Skin of body (tissue), 3 donors: ENCODE measurements at places on chromosomes 2 and 18. TPM values are rescaled to one million over a fixed set of nuclear protein-coding genes. Genes with fewer than 3 reads are reported as not detected.

IL36B gene
- total RNA-seq, result 0.20 TPM

IMPA2 gene
- total RNA-seq, result 61.0 TPM

CFAP221 gene
- total RNA-seq, result 0.20 TPM

POTEJ gene
- total RNA-seq, result 0.10 TPM

TUBA4B gene
- not detected for total RNA-seq

ASNSD1 gene
- 41.9 TPM for total RNA-seq

DNA sequence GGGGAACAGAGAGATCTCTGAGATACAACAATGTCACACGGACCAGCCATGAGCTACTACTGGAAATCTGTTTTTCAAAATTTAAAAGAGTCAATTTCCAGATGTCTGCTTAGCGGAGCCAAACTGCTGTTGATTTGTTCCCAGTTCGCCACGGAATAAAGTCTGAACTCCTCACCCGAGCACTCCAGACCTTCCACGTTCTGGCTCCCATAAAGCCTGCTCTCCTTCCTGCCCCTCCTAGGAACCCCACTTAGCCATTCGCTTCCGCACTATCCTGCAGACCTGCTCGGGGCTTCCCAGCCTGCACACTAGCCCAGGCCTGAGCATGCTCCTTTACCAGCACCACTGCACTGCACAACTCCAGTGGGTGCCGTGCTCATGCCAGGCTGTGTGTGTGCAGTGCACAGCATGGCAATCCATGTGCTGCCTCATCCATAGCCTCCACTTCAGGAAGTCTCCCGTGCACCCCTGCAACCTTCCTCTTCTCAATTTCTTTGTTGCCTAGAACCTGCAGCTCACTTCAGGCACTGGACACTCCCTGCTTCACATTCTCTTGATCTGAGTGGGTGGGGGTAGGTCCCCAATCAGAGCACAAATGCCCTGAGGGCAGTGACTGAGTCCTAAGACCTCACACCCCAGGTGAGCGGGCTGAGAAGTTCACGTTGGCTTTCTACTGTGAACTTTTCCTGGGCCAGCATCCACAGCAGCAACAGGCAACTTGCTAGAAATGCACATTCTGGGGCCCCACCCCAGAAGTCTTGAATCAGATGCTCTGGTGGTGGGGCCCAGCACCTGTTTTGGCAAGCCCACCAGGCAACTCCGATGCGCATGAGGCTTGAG lies 53.7 kb downstream of the ZBTB7C start:
- peak; percentile 36 for DNase-seq

DNA sequence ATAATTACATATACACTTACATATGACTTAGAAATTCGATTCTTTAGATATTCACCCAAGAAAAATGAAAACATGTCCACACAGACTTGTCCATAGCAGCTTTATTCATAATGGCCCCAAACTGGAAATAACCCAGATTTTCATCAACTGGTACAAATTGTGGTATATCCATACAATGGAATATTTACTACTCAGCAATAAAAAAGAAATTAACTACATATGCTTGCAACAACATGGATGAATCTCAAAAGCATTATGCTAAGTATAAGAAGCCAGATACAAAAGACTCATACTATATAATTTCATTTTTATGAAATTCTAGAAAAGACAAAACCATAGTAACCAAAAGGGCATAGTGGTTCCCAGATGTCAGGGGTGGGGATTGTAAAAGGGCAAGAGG lies 5.1 kb upstream of the REEP1 start:
- no peak for DNase-seq

DNA sequence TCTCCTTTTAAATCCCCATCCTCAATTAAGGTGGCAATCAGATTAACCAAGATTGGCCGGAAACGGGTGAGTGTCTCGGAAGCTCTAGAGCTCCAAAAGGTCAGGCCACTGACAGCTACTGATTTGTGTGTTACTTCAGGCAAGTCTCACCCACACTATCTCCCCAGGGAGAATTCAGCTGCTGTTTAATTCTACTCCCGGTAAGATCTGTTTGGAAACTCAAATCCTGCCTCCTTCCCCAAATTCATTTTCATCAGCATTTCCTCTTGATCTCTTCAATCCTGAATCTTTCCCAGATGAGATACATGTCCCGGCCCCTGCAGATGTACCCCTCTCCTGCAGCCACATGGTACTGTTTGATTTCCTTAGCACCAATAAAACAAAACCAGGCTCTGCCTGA lies 34.9 kb downstream of the EFR3B start:
- peak; percentile 59 for DNase-seq

- no peak for DNase-seq
Measured at GRCh38 chr2:106745468-106745867, 140.5 kb downstream of the ST6GAL2 start.

- DNase-seq, result no peak
Measured at GRCh38 chr2:179764710-179765109, 96.7 kb downstream of the ZNF385B start.

- no peak for DNase-seq
Measured at GRCh38 chr2:112584891-112585250, 462 bp downstream of the CHCHD5 start.

DNA sequence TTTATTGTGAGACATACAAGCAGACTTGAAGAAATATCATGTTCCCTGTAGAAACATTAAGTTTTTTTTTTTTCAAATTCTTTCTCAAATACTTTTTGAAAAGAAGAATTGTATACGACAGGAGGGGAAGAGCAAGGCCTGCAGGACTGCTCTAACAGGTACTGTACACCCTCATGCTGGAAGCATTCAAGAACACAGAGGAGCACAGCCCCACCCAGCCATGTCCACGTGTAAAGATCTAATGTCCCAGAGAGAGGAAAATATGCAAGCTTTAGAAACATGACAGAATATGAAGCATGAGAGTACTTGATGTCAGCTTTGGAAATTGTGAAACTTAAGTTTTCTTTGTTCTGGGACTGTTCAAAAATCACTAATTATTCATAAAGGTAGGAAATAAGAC lies 191.6 kb downstream of the TTC32 start:
- no peak for DNase-seq

DNA sequence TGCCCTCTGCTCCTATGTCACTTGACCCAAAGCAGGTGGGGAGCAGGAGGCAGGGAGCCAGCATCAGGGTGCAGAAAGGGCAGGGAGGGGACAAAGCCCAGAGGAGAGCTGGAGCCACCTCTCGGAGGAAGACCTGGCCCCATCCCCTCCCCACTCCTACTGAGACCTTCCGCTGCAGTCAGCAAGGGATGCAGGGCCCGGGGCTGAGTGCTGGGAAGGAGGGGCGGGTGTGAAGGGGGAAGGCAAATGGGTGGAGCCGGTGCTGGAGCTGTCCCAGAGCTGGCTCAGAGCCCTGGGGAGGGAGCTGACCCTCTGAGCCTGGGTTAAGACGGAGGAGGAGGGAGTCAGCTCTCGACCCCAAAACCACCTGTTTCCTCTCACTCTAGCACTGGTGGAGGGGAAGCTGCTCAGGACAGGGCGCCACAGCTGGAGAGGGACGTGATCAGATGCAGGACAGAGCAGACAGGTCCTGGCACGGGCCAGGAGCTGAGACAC lies 33.8 kb downstream of the HS1BP3 start:
- DNase-seq, result peak; percentile 30

DNA sequence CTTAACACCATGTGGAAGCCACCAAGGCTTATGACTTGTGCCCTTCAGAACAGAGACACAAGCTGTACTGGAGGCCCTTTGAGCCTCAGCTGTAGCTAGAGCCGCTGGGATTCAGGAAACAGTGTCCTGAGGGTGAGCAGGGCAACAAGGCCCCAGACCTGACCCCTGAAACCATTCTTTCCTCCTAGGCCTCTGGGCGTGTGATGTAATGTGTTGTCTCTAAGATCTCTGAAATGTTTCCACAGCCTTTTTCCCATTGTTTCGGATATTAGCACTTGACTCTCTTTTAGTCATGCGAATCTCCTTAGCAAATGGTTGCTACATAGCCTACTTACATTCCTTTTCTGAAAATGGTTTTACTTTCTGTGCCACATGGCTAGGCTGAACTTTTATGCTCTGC lies 114.9 kb downstream of the CD8B2 start:
- DNase-seq, result no peak

DNA sequence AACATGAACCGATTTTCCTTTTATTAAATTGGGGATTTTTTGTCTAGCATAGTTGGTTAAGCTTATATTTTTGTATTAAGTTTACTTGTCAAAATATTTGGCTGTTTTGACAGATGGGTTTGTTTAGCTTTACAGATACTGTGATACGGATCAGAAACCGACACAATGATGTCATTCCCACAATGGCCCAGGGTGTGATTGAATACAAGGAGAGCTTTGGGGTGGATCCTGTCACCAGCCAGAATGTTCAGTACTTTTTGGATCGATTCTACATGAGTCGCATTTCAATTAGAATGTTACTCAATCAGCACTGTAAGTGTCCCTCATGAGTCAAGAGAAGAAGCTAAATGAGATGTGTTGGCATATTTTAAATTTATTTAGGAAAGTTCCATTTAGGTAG lies 8.5 kb downstream of the PDK1 start:
- DNase-seq, result no peak
